Ovary (tissue), 10 donors: ENCODE measurements at places on chromosomes 6 and 20. TPM values are rescaled to one million over a fixed set of nuclear protein-coding genes. Genes with fewer than 3 reads are reported as not detected.
A peak's percentile ranks its signal among the peaks of the same experiment; 100 is the strongest.

DNA sequence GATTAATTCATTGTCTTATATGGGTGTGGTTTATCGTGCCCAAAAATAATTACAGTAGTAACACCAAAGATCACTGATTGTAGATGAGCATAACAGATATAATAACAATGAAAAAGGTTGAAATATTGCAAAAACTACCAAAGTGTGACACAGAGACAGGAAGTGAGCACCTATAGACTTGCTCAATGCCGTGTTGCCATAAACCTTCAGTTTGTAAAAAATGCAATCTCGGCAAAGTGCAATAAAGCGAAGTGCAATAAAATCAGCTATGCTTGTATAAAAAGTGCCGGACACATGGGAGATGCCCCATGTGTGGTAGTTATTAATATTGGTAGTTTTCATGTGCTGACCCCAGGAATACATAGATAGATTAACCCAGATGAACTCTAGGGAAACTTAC, 192.6 kb downstream of the NRN1 start:
- DNase-seq, result no peak

DNA sequence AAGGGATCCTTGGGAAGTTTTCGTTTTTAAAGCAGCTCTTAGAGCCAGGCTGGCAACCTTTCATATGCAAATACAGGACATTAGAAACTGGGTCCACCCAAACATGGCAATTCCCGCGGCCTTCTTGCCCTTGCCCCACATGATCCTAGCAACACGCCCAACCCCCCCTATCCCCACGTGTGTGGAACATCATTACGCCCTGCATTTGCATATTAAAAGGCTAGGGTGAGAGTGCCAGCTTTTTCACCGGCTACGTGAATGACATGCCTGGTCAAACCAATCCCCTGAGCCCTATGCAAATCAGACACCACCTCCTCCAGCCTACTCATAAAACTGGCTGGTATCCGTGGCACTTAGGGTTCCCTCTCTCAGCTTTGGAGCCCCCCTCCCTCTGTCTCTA, 88.1 kb downstream of the TNFRSF21 start:
- no peak for DNase-seq

GRCh38 chr6:3946778-3947177, 97.6 kb downstream of the FAM50B start:
- no peak for DNase-seq

GRCh38 chr6:166850677-166851076, 105.7 kb downstream of the RNASET2 start:
- DNase-seq, result no peak

DNA sequence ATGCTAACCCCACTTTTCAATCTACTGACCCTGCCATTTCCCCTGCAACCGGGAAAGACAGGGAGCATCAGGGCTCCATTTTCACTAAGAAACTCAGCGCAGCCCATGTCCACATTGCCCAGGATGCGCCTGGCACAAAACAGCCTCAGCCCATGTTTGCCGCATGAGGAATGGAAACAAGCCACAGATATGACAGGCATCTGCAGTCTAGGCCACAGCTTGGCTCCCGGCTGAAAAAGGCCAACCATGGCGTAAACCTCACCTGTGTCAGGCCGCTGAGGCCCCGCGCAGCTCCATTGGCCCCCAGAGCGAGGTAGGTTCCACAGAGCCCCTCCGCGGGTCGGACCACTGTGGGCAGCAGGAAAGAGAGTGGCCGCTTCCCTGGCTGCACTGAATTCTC, 21.7 kb downstream of the GGT7 start:
- DNase-seq, result no peak

DNA sequence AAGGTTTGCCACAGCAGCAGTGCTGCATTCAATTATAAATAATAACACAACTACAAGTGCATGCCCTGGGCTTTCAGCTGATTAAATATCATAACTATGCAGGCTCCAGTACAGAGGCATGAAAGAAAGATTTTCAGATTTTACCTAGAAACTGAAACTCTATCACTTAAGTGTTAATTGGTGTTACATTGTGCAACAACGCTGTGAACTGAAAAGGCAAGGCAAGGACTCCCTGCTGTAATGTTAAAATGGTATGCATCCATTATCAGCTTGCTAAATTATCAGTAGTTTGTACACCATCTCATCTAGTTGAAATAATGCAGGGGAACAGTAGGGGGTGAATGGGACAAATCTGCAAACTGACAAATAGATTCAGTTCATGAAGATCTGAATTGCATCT, 976.7 kb upstream of the MANEA start:
- no peak for DNase-seq

DNA sequence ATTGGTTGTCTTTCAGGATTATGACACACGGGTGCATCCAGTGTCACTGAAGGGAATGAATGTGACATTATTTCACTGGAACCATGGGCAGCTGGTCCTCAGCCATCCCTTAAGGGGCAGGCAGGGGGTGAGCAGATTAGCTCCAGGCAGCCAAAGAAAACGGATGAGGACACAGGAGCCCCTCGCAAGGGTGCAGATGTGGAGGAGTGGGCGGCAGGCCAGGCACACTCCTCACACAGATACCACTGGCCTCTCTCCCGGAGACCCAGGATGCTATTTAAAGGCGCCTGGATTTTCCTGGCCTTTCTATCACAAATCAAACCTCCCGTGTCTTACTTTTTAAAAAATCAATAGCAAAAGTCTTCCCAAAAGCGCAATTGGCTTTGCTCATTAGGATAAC, 210.4 kb downstream of the TAF4 start:
- no peak for DNase-seq

- no peak for DNase-seq
Measured at GRCh38 chr6:41159415-41160082, 3.4 kb downstream of the TREM2 start.

- DNase-seq, result no peak
Measured at GRCh38 chr20:13261460-13262301, 40.6 kb downstream of the ISM1 start.

- DNase-seq, result no peak
Measured at GRCh38 chr6:157025437-157025836, 248.3 kb downstream of the ARID1B start.

- DNase-seq, result peak; percentile 70
Measured at GRCh38 chr20:56400001-56400640, 7.7 kb downstream of the CSTF1 start.

- no peak for DNase-seq
Measured at GRCh38 chr6:96227135-96227534, 211.4 kb downstream of the FUT9 start.

DNA sequence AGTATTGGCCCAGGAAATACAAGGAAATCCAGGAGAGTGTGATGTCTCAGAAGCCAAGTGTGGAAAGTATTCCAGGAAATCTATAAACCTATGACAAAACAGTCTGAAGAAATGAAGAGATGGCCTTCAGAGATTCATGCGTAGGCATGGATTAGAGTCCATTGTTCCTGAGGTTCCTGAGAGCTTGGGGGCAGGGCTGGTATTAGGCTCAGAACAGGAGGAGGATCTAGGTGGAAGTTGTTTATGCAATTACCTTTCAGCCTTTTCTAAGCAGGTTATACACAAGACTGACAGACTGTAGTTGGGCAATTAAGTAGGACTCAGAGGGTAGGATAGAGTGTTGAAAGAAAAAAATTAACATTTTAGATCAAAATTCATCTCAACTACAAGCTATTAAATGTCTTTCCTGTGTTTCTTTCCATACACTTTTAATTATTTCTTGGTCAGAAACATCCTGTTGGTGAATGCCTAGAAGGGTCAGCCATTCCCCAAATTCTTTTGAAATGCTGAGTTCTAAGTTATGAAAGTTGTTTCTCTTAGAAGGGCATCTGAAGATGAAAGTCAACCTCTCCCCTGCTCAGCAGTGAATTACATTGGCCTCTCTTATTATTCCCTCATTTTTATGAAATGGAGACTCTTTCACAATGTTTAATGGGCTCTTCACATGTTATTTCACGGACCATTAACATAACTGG, 201.2 kb upstream of the MYLIP start:
- no peak for DNase-seq

SLC22A1 gene
- 1.1 TPM for total RNA-seq

KCNK5 gene
- 5.6 TPM for total RNA-seq

MEP1A gene
- not detected for total RNA-seq

NRSN1 gene
- not detected for total RNA-seq

BMP2 gene
- 2.3 TPM for total RNA-seq

PDE7B gene
- total RNA-seq, result 45.3 TPM

CRIP3 gene
- 0.80 TPM for total RNA-seq

SYNGAP1 gene
- total RNA-seq, result 51.3 TPM

IMPG1 gene
- total RNA-seq, result not detected
